ENCODE measurements at places on chromosomes 6 and 20.
A peak's percentile ranks its signal among the peaks of the same experiment; 100 is the strongest.

DNA sequence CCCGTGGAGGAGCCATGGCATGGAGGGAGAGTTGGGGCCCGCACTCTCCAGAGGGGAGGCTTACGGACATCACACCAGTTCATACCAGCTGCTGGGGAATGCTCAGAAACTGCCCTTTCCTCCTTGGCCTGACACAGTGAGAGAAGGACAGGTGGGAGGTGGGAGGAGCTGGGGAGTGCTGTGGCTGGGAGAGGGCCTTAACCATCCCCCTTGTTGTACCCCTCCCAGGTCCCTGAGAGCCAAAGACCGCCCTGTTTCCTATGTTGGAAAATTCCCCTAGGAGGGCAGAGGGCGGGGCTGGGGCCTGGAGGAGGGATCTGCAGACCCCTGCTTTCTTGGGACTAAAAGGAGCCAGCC lies 24.1 kb downstream of the FOXP4 start:
- DNase-seq, result no peak

DNA sequence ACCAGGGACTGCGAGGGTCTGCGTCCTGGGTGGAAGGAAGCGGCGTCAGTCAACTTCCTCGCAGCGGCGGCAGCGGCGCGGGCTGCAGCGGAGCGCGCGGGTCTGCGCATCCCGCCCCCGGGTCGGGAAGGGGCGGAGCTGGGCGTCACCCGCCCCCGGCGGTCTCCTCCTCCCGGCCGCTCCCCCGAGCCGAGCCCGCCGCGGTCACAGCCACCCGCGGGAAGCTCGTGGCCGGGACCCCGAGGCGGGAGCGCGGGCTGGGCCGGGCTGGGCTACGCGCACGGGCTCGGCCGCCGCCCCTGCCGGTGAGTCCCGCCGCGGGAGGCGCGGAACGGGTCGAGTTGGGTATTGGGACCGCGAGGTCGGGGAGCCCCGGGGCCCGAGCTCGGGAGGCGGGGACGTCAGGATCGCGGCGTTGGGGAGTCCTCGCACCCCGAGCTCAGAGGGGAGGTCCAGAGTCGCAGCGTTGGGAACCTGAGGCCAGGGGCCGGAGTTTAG lies at the start of gene PAQR8:
Gene PAQR8 (plus strand): TSS at position 207 of the 498 bp plus-strand sequence. CDS start 41,063 bp downstream, outside the sequence.
- peak; percentile 87 for DNase-seq

DNA sequence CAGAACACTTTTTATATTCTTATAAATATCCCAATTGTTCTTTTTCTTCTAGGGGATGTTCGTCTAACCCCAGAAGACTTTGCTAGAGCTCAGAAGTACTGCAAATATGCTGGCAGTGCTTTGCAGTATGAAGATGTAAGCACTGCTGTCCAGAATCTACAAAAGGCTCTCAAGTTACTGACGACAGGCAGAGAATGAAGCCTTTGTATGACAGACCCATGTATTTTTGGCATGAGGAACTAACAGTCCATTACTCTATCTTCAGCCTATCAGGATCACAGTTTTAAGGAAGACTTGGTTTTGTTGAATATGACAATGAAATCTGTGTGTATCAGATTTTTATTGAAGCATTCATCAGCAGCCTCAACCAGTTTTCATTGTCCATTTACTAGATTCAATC lies 71.4 kb downstream of the VTA1 start:
- DNase-seq, result no peak

GRCh38 chr20:38863024-38863851 lies 57.7 kb downstream of the PPP1R16B start:
- no peak for DNase-seq

DNA sequence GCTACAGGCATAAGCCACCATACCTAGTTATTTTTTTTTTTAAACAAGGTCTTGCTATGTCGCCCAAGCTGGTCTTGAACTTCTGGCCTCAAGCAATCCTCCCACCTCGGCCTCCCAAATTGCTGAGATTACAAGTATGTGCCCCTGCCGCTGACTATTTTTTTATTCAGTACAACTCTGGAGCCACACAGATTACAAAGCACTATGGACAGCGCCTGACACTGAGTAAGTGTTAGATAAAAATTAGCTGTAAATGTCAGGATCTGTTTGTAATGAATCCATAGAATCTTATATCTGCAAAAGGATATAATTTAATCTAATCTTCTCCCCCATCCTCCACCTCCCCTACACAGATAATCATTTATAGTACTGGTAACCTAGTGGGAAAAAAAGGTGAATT lies 15.3 kb upstream of the COL12A1 start:
- DNase-seq, result no peak

DNA sequence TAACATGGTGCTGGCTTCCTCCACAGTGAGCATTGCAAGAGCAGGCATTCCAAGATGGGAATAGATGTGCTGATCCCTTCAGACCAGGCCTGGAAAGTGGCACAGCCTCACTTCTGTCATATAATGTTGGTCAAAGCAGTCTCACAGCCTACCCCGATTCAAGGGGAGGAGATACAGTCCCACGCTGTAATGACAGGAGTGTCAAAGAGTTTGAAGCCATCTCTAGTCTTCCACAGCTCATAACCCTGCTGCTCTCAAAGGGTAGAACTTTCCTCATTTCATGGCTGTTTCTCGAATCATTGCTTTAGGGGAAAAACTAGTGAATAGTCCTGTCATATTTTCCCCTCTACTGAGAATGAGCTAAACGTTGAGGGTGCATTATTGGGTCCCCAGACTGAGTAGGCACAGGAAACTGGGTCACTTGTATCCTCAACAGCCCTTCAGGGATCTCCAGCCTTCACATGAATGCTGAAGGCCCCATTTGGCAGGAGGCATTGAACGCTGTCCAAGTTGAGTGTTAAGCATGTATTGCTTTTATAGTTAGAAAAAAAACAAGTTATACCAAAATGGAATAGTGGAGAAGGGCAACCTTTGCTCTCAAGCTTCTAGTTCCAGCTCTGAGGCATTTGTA lies 27.3 kb downstream of the DTD1 start:
- DNase-seq, result no peak

DNA sequence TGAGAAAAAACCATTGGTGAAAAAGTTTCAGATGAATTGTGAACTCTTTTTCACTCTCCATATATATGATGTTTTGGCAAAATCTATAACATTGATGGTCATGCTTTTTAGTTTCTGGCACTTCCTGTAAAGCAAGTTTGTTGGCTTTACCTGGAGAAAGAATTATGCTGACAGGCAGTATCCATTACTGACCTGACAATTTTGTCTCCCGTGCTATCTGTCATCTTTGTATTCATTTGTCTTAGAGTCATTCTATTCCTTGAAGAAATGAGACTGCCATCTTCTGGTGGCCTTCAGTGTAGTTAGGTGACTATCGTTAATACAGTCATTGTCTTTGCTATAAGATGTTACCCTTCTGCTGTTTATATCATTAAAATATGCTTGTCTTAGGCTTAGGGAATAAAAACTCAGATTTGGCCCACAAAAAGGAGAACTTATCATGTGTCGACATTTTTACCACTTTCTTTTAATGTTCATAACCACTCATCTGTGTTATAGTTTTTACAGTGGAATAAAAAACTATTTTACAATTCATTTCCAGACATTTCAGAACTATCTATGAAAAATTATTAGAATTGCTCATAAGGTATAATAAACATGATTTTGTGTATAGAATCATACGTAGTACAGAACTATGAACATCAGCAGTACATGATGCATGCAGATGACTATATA lies 707.0 kb downstream of the EPM2A start:
- no peak for DNase-seq

DNA sequence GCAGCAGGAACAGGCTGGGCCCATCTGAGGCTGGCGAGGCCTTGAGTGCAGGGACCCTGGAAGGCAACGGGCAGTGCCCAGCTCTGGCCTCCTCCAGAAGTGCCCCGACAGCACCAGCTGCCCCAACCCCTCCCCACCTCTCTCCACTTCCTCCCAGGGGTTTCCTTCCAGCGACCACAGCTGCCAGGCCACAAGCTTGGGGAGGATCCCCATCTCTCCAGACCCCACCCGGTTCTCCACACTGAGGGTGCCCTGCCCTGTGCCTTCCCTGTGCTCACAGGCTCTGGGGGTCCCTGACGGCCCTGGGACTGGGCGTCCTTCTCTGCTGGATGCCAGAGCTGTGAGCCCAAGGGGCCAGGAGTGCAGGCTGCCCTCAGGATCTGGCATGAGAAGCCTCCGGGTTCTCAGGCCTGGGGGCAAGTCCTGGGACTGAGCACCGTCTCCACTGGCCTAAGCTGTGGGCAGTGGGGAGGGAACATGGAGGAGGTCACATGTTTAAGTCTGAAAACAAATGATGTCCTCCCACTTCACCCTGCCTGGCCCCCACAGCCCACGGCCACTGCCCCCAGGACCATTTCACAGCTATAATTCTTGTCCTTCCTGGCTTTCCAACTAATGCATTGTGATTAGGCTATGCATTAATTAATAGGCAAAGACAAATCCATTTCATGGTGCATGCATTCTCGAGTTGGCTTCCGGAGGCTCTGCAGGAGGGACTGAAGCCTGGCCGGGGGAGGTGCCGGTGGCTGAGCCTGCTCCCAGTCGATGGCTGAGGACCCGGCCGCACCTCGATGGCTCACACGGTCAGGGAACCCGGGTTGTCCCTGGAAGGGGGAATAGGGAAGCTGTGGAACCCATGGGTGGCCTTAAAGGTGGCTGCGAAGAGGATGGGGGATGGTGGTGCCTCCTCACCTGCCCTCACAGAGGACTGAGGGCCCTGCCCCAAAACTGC lies 24.4 kb downstream of the BHLHE23 start:
- DNase-seq, result no peak

- no peak for DNase-seq
Observed at GRCh38 chr20:57795342-57795697, 85.5 kb upstream of the PMEPA1 start.

- DNase-seq, result no peak
Observed at GRCh38 chr6:129567374-129567773, 142.6 kb downstream of the ARHGAP18 start.

DNA sequence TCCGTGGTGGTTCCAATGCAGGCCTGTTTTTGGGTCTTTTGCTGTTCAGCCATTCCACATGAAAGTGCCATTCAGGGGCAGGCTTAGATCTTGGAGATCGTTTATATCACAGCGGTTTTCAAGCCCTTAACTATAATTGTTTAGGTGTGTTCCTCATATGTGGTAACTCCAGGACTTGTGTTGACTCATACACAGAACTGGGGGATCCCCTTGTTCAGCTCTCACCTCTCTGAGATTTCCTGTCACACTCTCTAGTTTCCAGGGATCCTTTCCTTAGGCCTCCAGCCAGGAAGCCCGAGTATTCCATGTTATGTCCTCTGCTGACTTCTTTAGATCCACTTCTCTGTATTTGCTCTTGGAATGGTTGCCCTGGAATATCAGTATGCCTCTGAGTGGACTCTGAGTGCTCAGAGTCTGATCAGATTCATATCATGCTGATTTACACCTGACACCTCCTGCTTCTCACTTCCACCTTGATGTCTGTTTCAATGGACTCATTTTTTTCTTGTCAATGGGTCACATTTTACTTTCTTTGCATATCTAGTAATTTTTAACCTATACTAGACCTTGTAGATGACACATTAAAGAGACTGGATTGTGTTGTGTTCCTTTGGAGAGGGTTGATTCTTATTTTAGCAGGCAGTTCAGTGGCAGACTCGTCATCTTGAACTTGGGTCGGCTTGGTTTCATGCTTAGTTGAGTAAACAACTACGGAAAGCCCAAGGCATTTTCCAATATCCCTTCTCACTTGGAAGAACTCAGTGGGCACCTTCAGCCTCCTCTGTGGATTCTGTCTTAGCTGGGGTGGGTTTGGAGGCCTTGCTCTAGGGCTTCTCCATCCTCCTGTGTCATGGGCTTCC lies 13.1 kb downstream of the NTSR1 start:
- DNase-seq, result no peak

DNA sequence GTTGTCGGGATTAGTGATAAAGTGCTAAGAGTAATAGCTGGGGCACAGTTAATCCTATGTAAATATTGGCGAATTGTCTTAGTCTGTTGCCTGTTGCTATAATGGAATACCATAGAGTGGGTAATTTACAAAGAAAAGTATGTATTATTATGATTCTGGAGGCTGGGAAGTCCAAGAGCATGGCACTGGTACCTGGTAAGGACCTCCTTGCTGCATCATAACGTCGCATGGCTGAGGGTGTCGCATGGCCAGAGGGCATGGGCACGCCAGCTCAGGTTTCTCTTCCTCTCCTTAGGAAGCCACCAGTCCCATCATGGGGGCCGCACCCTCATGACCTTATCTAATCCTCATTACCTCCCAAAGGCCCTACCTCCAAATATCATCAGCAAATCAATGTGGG lies 29.7 kb downstream of the IRF4 start:
- no peak for DNase-seq

DNA sequence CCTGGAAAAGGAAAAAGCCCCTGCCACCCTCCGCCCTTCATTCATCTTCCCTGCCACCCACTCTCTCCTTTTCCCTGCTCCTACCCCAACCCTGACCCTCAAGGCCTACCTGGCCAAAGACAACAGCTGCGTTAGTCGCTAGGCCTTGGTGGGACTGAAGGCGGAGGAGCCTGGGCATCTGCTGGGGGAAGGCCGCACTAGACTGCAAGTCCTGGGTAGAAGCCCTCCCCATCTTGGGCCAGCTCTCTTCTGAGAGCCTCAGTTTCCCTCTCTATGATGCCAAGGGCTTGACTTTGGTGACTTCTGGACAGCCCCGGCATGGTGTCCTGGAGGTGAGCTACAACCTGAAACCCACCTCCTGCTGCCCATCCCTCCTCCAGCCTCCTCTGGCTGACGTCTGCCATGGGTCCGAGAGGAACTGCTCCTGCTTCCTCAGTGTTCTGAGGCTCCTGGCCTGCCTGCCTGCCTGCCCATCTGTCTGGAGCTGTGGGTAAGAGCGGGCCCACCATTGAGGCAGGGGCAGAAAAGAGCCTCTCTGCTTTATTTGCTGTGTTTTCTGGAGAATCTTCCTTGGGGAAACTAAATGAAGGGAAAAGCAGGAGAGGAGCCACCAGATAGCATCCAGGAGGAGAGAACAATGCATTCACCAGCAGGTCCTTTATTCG lies 7.5 kb upstream of the FOXC1 start:
- DNase-seq, result no peak

DNA sequence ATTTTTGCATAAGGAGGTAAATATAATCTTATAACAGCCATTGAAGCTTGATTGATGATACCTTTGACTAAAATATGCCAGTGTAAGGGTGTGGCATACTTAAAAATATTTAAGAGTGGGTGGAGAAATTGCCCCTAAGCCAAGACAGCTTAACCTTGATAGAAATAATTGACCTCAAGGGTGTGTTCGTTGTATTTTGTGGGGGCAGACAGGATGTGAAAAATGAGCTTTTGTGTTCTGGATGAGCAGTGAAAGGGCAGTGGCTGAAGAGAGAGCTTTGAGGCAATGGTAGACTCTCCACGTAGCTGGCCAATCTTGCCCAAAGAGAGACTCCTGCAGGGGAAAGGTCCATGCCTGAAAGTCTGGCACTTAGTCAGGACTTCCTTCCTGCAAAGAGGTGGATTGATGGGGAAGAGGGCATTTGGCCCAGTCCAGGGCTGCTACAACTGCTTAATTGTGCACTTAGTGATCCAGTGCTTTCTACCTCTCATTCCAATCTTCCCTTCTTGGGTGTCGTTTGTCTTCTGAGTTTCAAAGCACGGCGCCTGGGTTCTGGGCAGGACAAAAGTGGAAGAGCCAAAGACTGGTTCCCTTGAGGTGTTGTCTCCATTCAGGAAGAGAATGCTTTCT lies 15.6 kb upstream of the CD109 start:
- DNase-seq, result no peak
